ENCODE measurements at places on chromosomes 3 and 15.

GRCh38 chr3:150603980-150604319 lies 829 bp downstream of the SELENOT start:
- DNase-seq: no peak

GRCh38 chr3:181316482-181316881 lies 326.9 kb upstream of the DNAJC19 start:
- DNase-seq: no peak

- DNase-seq: no peak
Measured at GRCh38 chr15:68375191-68375631, 56.8 kb downstream of the ITGA11 start.

GRCh38 chr3:81336470-81336869 lies 425.0 kb downstream of the GBE1 start:
- DNase-seq: no peak

DNA sequence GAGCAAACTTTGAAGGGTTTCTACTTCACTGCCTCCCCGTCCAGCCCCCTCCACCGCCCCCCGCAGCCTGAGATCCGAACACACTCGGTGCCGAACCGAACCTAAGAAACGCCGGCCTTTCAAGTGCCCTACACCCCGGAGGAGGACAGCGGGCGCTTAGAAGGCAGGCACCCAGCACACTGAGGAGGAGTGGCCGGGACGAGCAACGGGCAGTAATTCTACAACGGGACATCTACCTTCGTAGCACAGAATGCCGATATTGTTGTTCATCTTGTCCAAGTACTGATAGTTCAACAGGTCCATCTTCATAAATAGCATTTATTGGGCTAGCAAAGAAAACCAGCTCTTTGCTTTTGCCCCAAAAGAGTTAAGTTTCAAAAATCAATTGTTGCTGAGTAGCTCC lies 513 bp downstream of the VGLL4 start:
- peak; percentile 21 for DNase-seq

DNA sequence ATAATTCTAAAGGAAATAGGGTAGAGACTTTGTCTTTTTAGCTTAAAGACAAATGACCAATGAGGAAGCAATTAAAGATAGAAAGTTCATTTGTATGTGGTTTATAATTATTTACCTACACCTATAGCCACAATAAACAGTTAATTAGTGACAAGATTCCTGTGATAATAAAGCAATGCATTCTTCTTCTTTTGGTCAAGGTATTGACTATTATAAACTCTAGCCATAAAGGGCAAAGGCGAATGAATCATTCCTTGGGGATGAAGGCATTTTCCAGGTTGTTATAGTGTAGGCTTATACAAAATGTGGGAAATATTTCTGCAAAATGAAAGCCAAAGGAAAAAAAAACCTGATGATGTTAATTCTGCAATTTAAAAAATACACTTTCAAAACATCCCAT lies 115.4 kb downstream of the PLD1 start:
- no peak for DNase-seq

DNA sequence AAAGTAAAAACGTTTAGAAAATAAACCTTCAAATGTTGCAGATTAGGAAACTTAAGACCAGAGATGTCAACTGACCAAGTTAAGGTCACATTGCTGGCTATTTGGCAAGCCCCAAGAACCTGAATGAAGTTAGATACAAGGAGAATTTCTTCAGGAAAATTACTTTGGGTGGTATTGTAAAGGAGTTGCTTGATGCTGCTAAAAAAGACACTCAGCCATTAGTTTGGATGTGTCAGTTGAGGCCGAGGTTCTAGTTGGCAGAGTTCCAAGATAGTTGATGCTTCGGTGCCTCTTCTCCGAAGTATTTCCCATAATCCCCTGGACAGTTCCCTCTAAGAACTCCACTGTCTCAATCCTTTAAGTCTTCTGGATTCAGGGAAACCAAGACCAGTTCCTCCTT lies 24.3 kb downstream of the SIAH2 start:
- no peak for DNase-seq

- DNase-seq: no peak
Measured at GRCh38 chr15:95269242-95270183, 1038.2 kb downstream of the MCTP2 start.

DNA sequence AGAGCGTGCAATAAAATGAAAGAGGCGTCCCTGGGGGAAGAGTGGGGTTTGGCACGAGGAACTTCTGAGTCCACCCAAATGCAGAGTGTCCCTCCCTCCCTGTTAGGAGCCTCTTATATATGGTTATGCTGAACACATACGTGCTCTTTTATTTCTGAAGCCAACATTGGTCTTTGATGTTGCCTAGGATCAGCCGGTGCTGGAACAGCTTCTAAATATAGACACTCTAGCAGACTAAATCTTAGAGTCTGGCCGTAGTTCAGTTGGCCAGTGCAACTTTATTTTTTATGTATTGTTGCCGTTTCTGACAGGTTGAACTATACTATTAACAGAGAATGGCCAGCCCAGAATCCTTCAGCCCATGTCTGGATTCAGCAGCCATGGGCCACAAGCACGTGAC lies 128.7 kb downstream of the GHSR start:
- DNase-seq: no peak

DNA sequence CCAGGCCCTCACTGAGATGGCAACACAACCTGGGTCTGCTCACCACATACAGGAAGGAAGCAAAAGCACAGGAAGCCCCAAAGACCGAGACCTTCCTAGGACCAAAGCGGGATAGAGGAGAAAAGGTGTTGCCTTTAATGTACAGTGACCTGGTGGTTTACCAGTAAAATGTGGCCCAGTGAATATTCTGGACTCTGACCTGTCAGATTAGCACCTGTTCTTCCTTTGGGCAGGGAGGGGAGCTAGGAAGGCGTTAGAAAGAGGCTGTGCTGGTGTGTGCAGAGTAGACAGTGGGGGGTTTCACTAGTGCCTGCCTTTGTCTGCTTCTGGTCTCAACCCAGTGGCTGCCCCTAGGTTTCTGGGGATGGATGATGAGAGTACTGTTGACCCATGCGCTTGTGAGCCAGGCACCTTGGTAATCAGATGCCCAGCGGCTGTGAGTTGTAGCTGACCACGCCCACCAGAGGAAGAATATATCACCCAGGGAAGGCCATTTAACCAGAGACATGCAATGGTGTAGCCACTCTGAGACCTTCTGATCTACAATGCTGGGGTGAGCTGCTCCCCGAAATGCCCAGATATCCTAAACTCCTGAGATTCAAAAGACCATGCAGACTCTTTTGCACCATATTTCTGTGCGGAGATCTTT lies 90.1 kb upstream of the NEO1 start:
- no peak for DNase-seq

GRCh38 chr15:71187526-71187925 lies 72.3 kb downstream of the THSD4 start:
- no peak for DNase-seq

DNA sequence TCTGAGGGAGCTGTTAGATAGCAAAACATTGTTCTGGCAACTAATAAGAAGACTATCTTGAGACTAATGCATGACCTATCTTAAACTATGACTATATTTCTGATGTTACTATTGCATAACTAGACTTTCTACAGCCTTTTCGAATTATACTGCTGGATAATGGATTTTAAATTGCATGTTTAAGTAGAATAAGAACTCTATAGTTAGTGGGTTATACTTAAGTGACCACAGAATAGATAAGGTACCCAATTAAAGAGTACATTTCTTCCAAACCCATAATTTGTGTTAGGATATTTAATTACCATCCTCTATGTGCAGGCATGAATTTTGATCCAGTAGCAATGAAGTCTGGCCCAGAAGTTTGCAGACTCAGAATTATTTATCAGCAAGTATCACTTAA lies 44.6 kb upstream of the SPPL2A start:
- DNase-seq: no peak

DNA sequence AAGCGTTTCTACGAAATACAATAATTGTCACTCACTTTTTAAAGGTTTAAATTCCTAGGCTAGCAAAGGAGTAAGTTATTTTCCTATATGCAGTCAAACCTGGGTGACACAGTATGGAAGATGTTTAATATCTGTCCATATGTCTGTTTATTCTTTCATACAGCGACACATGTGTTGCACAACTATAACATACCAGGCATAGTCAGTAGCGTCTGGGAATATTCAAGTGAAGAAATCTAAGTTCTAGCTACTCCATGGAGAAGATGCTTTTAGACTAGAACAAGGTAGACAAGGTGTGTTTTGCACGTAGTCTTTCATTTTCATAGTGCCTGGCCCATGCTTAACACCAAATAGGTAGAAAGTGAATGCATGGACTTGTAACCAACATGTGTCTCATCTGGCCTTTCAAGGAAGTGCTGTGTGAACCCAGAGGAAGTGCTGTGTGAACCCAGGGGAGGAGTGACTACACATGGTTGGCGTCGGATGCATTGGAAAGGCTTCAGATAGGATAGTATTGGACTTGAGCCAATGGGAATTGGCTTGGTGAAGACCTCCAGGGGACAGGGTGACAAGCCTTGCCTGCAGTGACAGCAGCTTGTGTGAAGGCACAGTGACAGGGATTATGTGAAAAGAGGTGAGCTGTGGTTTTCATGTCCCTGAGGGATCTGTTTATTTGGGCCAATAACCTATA lies 267.0 kb downstream of the PTPRG start:
- DNase-seq: no peak

DNA sequence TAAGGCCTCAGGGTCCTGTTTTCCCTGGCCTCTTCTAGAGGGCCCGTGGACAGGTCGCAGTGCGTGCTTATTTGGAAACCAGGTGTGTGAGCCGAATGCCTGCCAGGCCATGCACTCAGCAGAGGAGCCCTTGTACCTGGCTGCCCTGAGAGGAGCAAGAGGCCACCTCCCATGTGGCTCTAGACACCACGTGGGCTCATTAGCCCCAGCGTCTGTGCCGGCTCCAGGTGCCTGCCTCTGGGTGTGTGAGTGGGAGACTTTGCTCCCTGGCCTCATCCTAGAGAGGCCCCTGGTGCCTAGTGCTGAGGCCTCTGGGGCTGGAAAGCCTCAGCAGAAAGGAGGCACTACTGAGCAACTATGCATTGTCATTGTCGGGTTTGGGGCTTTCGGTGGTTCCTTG lies 50.4 kb downstream of the KLF13 start:
- DNase-seq: no peak

- DNase-seq: no peak
Measured at GRCh38 chr15:89947385-89947784, 34.6 kb upstream of the ARPIN start.

- no peak for DNase-seq
Measured at GRCh38 chr3:27591312-27592210, 107.4 kb upstream of the SLC4A7 start.
